ENCODE measurements at places on chromosomes 12 and 14.

DNA sequence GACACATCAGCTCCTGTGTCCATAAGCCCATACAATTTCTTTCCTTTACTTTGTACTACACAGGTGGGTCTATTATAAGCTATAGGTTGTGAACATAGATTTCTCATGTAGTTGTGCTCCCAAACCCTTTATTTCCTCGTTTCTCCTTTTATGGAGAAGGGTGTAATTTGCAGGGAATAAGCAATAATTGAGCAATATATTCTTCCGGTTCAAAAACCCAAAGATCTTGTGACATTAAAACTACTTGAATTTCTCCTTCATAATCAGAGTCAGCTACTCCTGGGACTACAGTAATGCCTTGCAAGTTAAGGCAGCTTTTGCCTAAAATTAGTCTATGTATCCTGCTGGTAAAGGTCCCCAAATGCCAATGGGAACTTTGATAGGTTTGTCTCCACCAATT lies 19.1 kb upstream of the MAPKAPK5 start:
- DNase-seq = no peak

DNA sequence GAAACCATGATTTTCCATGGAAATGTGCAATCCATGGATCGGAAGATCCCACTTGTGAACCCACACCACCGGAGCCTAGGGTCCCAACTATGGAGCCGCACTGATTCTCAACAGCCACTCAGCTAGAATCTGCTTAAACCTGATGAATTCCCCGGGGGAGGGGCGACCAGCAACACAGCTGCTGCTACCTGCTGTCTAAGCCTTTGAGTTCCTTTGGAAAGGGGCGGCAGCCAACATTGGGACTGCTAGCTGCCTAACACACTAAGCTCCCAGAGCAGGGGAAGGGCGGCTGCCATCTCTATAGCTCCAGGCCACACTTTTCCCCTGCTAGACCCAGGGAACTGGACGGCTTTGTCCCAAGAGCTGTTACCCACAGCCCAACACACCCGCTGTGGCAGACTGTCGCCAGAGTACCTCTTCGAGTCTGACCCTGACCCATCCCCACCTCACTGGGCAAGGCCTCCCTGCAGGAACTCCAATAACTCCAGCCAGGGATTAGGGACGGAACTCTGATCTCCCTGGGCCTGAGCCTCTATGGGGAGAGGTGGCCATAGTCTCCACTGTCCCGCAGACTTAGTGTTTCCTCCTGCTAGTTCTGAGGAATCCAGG lies 205.8 kb upstream of the SLC16A7 start:
- no peak for DNase-seq

DNA sequence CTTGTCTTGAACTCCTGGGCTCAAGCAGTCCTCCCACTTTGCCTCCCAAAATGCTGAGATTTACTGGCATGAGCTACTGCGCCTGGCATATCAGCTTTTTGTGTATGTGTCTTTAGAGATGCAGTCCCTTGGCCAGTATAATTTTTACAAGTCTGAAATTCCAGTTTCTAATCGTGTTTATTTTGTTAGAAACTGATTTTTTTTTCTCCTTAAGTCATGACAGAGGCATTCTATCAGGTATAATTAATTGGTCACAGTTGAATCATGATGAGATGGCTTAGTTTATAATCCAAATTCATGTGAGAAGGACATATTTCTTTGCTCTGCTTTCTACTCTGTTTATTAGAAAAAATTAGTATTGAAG lies 98.9 kb downstream of the PCNX1 start:
- no peak for DNase-seq

DNA sequence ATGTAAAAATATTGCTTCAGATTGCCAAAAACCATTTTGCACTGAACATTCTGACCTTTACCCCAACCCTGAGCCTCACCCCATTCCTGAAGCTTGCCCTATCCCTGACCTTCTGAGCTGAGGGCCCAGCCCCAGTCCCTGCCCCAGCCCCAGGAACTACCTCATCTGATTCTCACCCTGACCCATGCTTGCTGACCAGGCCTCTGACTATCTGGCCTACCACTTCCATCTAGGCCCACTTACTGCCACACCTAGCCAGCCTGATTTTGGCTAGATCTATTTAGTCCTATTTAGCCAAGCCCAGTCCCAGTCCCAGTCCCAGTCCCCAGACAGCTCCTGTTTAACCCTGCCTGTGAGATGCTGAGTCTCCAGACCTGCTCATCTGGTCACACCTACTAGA lies 33.6 kb downstream of the OR10P1 start:
- DNase-seq = no peak

DNA sequence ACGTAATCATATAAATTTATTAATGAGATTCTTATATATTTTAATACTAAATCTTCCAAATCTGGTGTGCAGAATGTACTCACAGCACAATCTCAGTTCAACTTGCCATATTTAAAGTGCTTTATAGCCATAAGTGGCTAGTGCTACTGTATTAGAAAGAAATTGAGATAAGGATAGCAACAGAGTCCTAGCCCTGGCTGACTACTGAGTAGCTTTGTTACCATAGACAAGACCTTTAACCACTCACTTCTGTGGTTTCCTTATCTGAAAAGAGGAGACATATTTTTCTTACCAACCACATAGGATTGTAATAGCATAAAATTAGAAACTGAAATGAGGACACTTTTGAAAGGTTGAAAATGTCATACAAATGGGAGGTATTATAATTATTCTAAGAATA lies 2.0 kb upstream of the CHURC1 start:
- no peak for DNase-seq

GRCh38 chr12:848882-849527 lies 96.6 kb downstream of the WNK1 start:
- DNase-seq = no peak

DNA sequence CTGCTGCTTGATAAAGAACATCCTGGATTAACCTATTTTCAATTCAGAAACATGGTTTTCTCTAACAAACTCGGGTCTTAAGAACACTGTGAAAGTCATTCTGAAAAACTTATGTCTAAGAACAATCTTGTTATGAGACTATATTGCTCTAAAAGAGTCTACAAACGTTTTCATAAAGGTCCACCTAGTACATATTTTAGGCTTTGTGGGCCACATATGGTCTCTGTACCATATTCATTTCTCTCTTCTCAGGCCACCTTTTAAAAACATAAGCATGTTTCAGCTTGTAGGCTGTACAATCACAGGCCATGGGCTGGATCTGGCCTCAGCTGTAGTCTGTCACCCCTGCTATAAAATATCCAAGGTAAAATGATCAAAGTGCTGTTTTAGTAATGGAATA lies 39.9 kb downstream of the PPP4R3A start:
- DNase-seq = no peak

DNA sequence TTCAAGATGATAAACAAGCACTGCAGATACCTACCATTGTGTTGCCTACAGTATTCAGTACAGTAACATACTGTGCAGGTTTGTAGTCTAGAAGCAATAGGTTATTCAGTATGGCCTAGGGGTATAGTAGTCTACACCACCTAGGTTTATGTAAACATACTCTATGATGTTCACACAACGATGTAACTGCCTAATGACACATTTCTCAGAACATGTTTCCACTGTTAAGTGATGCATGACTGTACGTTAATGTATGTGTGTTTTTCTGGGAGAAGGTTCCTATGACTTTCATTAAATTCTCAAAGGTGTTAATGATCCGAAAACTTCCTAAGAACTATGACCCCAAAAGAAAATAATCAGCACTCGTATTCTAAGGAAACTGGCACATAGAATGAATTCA lies 20.9 kb upstream of the CALM1 start:
- DNase-seq = no peak

GRCh38 chr12:51592034-51592705 lies 1.1 kb downstream of the SCN8A start:
- no peak for DNase-seq

DNA sequence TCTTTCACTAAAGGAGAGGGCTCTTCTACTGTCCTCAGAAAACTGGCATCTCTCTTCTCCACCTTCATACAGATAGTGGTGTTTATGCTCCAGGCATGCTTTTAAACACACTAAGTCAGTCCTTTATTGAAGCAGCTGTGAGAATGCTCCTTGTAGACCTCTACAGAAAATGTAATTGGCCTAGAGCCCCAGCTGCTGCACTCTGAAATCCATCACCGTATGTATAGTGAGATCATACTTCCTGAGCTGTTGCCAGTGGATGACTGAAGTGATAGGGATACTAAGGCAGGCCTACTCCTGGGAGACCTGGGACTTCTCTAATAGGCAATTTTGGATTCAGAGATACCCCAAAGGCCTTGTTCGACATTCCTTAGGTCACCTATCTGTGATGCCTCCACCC lies 535.4 kb downstream of the RPS29 start:
- DNase-seq = no peak

DNA sequence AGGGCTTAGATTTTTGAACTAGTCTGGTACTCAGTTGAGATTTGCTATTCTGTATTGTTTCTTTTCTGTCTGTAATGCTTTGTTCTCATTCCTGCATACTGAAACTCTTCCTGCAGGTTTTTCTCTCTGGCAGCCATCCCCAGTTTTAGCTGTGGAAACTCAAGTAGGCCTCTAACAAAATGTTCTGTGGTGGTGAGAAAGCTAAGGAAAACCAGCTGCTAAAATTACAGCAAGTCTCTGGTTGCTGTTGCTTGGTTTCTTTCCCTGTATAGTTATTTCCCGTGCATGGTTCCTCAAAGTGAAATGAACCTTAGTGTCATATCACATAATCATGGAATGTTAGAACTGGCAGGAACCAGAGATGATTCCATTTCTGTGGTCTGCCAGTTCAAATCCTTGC lies 442.5 kb downstream of the NRXN3 start:
- DNase-seq = no peak

- no peak for DNase-seq
Measured at GRCh38 chr14:94088516-94088915, 7.4 kb downstream of the IFI27L1 start.

DNA sequence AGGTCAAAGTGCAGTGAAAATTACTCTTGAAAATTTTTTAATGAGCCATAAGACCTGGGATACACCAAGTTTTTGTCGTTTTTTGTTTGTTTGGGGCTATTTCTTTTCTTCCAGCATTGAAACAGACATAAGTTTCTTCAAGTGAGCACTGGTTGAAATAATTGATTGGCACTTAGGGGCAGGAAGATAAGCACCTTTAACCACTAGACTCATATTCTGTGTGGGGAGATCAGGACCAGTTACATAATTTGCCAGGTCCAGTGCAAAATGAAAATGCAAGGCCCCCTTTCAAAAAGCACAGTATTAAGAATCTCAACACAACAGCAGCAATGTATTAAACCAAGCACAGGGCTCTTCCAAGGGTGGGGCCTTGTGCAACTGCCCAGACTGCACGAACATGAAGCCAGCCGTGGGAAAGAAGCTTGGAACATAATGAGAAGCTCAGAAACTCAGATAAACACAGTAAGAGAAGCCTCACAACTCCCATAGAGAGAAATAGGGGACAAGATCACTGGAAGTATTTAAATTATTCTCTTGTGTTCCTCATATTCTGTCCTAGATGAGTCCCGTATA lies 3.2 kb upstream of the TCP11L2 start:
- no peak for DNase-seq

Measured in stimulated activated CD4-positive, alpha-beta T cell treated with anti-CD3 and anti-CD28 coated beads, TNF-alpha, amount 100 ng/mL, for 48 hours (primary cell).